ENCODE measurements at places on chromosomes 3 and 15. TPM values are rescaled to one million over a fixed set of nuclear protein-coding genes. Genes with fewer than 3 reads are reported as not detected.

FAM81A gene
- 3.9 TPM for total RNA-seq

THPO gene
- total RNA-seq: 0.74 TPM

CCDC39 gene
- not detected for total RNA-seq

PRKAR2A gene
- 10.2 TPM for total RNA-seq

WDR93 gene
- total RNA-seq: not detected

VILL gene
- not detected for total RNA-seq

GRM2 gene
- not detected for total RNA-seq

EFHB gene
- total RNA-seq: not detected

RARB gene
- total RNA-seq: 0.90 TPM

GTF2A2 gene
- total RNA-seq: 78.9 TPM

MKRN2OS gene
- total RNA-seq: not detected

FAM162A gene
- 25.7 TPM for total RNA-seq

FGF7 gene
- total RNA-seq: 3.6 TPM

KBTBD8 gene
- 2.9 TPM for total RNA-seq

PLXNA1 gene
- total RNA-seq: 15.3 TPM

ACAA1 gene
- total RNA-seq: 5.7 TPM

MYEF2 gene
- 2.7 TPM for total RNA-seq

FRMD4B gene
- total RNA-seq: 4.2 TPM

GDPGP1 gene
- total RNA-seq: 3.1 TPM

ACOX2 gene
- 3.8 TPM for total RNA-seq

CRTC3 gene
- 6.8 TPM for total RNA-seq

CDHR4 gene
- not detected for total RNA-seq

KCNMB2 gene
- total RNA-seq: not detected

Data from H4 (cell line).